ENCODE measurements at places on chromosomes 3 and 15.
A peak's percentile ranks its signal among the peaks of the same experiment; 100 is the strongest.

DNA sequence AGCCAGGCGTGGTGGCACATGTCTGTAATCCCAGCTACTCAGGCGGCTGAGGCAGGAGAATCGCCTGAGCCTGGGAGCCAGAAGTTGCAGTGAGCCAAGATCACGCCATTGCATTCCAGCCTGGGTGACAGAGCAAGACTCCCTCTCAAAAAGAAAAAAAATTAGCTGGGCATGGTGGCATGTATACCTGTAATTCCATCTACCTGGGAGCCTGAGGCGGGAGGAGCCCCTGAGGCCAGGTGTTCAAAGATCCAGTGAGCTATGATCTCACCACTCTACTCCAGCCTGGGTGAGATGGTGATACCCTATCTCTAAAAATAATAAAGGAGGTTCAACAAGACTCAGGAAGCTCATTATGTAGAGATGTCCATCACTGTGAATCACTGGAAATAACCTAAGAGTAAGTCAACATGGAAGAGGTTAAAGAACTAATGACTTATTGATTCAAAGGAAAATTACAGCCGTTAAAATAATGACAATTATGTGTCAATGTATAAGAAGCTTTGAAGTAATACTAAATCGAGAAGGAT lies 19.8 kb upstream of the RAB7A start:
- no peak for DNase-seq

DNA sequence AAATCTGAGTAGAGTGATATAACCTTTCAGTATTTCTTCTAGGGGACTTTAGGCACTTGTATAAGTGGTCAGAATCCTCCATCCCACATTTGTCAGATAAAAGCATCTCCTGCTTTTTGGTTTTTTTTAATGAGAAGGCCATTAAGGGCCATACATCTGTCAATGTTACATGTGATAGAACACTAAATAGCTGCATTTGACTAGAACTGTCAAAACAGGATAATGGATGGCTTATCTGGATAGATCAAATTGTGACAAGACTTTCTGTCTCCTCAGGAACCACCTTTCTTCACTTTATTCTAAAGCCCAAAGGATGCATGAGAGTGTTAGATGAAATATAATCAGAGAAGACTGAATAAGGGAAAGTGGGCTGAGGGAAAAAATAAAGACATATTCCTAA lies 533.4 kb upstream of the TGFBR2 start:
- DNase-seq, result no peak

DNA sequence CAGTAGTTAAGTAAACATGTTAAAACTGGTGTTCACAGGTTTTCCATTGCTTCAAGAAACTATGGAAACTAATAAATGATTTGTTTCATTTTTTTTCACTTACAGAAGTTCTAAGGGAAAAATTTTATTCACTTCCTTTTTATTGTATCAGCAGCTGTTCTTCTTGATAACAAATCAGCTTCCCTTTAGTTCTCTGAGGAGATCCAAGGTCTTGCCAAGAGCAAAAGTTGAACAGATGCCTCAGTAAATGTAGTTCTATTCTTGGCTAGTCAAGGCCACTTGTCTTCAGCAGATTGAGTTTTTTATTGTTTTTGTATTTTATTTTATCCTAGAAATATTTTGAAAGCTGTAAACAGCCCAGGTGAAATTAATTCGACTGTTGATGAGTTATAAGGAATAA lies 41.8 kb downstream of the KCNH8 start:
- no peak for DNase-seq

DNA sequence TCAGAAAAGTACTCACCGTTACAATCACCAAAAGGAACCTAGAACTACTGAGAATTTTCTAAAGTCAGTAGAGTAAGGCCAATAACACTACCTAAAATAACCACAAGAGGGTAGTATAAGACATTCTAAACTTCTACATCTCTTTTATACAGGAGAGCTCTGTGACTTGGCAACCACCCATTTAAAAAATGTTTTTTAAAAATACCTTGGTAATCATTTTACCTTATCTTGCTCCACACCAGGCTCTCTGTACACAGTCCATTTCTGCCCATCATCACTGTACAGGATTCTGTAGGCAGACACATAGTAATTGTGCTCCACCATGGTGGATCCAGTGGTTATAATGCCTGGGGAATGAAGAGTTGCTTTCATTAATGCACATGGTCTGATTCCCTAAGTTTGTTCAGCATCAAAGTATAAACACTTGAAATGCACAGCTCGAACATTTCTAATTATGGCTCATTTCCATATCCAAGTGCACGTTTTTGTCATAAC lies 54.5 kb downstream of the ST3GAL6 start:
- peak; percentile 40 for DNase-seq
